Chondrocyte (in vitro differentiated cells): ENCODE measurements at places on chromosomes 1 and 21. TPM values are rescaled to one million over a fixed set of nuclear protein-coding genes. Genes with fewer than 3 reads are reported as not detected.

DNA sequence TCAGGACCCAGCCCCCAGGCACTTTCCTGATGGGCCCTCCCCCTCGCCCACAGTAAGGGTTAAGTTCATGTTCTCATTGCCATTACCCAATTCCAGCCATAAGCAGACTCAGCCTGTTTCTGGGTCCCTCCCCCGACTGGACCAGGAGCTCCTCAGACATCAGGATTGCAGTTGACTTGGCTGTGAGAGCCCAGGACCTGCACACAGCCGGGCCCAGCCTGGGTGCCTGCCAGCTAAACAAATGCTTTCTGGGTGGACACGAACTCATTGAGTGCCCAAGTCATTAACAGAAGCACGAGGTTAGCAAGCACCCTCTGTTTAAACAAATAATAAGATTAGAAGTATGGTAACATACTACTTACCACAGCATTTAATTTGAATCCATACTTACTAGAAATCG lies 147.9 kb upstream of the POU3F1 start:
- DNase-seq = no peak

The C1QB gene
- total RNA-seq = not detected in 3 replicates

GRCh38 chr1:58107943-58108342 lies 438.6 kb downstream of the OMA1 start:
- DNase-seq = no peak

- no peak for DNase-seq
Observed at GRCh38 chr1:223712194-223712849, at the start of gene CAPN2. Gene CAPN2, plus strand, starts transcription at chr1:223712539. Its CDS starts 102 bp downstream, at chr1:223712641.

The KLHDC7A gene
- 0.07 to 0.08 TPM in 2 of 3 replicates, not detected in the other for total RNA-seq

DNA sequence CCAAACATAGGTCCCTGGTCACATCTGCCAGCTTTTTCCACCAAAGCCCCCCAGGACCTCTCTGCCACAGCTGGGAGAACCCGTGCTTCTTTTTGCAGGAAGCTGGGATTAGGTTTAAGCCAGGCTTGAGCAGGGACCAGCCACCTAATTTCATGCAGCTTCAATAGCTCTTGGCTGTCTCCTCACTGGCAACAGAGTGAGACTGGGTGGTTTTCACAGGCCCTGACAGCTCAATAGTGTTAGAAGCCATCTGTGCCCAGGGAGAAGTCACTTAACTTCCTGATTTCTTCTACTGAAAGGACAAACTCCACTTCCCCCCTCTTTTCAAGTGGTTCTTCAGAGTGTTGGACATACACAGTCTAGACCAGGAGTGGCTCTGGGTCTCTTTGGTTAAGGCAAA lies 20.4 kb upstream of the SRSF4 start:
- no peak for DNase-seq

DNA sequence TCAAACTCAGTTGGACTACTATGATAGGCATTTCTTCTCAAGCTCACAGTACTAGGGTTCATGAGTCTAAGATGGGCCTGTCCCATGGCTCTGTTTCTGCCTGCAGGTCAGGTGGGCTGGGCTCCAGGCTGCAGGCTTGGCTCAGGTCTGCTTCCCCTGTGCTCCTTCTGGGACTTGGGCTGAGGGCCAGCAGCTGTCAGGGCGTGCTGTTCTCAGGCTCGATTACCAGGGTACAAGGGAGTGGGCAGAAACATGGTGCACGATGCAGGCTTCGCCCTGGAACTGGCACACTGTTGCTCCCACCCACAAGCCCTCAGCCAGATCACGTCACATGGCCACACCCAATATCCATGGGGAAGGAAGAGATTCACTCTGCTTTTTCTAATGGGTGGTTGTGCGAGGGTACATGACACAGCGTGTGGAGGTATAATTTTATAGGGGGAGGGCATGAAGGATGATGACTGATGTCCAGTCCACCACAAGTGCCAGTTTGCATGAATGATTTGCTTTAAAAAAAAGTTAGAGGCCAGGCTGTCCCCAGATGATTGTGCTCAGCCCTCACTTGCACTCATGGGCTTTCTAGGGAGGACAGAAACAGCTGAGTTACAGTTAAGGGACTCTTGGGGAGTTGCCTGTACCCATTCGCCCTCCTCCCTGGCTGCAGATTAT lies 118.0 kb downstream of the ACTL8 start:
- DNase-seq = no peak

The ADCY10 gene
- total RNA-seq = 0.07 to 0.51 TPM (median 0.10 TPM) in 3 replicates

- no peak for DNase-seq
Observed at GRCh38 chr1:109105881-109106280, 8.0 kb upstream of the ELAPOR1 start.

The SSR2 gene
- 233 to 257 TPM (median 238 TPM) in 3 replicates for total RNA-seq

The C1orf141 gene
- total RNA-seq = not detected in 3 replicates

GRCh38 chr1:4087530-4088420 lies 187.7 kb upstream of the C1orf174 start:
- DNase-seq = no peak

DNA sequence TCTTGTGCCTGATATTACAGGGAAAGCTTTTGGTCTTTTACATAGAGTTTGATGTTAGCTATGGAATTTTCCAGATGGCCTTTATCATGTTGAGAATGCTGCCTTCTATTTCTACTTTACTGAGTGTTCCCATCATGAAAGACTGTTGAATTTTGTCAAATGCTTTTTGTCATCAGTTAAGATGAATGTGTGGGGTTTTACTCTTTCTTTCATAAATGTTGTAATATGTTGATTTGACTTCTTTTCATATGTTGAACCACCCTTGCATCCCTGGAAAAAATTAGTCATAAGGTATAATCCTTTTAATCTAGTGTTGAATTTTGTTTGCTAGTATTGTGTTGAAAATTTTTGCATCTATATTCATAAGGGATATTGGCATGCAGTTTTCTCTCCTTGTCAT lies 16.1 kb upstream of the HOOK1 start:
- DNase-seq = no peak
